Progenitor cell of endocrine pancreas (in vitro differentiated cells): ENCODE measurements at places on chromosomes 4 and X. TPM values are rescaled to one million over a fixed set of nuclear protein-coding genes. Genes with fewer than 3 reads are reported as not detected.

The SSX2B gene
- not detected in 2 replicates for total RNA-seq

The FRYL gene
- 61.0 and 65.5 TPM in 2 replicates for total RNA-seq

The UNC5C gene
- 40.7 and 43.8 TPM in 2 replicates for total RNA-seq

The BMPR1B gene
- 21.1 and 23.2 TPM in 2 replicates for total RNA-seq

The RBM10 gene
- 62.5 and 68.2 TPM in 2 replicates for total RNA-seq

The UCHL1 gene
- total RNA-seq = 270 and 317 TPM in 2 replicates

The SHISA3 gene
- 0.14 and 0.40 TPM in 2 replicates for total RNA-seq

The F8A2 gene
- not detected in 2 replicates for total RNA-seq

The NLGN3 gene
- total RNA-seq = 5.9 and 7.8 TPM in 2 replicates

The DMRTC1B gene
- total RNA-seq = 6.3 and 8.1 TPM in 2 replicates

The ADGRG4 gene
- total RNA-seq = 2.7 and 3.9 TPM in 2 replicates

The PABPC4L gene
- total RNA-seq = 4.3 and 4.5 TPM in 2 replicates

The KCNE5 gene
- 10.8 and 11.3 TPM in 2 replicates for total RNA-seq
